Kidney epithelial cell (primary cell): ENCODE measurements at places on chromosomes 5 and 9.

DNA sequence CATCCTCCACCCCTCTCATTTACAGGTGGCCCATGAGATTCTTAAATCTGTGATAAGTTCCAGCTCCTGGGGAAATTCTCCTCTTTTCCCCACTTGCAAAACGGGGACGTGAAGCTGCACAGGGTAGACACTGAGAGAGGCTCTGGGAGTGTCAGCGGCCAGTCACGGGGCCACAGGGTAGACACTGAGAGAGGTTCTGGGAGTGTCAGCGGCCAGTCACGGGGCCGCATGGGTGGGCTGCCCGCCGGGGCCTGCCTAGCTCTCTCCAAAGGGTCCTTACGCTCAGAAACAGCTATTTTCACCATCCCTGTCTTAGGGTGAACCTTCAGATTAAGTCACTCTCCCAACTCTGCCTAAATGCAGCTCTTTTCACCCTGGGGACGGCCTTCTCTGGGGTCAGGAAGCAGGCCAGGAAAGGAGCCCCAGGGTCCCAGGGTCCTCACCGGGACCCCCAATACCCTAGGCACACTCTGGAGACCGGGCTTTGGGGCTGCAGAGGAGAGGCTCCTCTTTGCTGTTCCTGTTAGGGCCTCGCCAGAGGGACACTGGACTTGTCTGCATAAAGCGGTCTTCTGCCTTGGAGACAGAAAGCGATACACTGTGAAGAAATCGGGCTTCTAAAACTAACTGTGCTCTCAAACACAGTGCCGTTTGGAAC is 1.5 kb downstream of the FAM78A start:
- no peak for DNase-seq

GRCh38 chr9:136095070-136096058 is at the start of gene NACC2:
Gene NACC2 (minus strand): TSS chr9:136095289. CDS start chr9:136050521, 44,768 bp downstream.
- no peak for DNase-seq

- DNase-seq, result no peak
These were observed 59.8 kb upstream of the BARX1 start for GRCh38 chr9:94014920-94015319.

DNA sequence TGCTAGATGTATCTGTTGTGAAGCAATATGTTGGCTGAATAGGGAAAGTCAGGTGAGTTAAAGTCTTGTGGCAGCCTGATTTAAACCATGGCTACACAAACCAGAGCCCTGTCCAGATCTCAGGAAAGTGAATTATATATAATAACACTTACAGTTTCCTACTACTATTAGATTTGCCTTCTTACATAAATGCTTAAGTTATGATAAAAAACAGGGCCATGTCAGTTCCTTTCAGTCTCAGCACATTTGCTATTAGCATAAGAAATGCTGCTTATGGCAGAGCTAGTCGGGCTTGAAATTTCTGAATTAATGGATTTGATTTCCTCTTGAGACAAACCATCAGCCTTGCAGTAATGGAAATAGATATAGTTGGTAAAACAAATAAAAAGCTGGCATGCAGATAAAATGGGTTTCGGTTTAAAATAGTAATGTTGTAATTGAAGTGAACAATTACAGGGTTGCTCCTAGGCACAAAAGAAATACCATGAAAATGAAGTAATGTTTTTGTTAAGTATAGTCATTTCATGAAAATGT is 664.2 kb upstream of the ZNF608 start:
- DNase-seq, result no peak

GRCh38 chr5:146013761-146014160 is 77.4 kb downstream of the SH3RF2 start:
- no peak for DNase-seq

GRCh38 chr5:116883875-116884274 is 309.3 kb upstream of the SEMA6A start:
- no peak for DNase-seq

- no peak for DNase-seq
These were observed 235.2 kb downstream of the NR3C1 start for GRCh38 chr5:143168171-143168741.

DNA sequence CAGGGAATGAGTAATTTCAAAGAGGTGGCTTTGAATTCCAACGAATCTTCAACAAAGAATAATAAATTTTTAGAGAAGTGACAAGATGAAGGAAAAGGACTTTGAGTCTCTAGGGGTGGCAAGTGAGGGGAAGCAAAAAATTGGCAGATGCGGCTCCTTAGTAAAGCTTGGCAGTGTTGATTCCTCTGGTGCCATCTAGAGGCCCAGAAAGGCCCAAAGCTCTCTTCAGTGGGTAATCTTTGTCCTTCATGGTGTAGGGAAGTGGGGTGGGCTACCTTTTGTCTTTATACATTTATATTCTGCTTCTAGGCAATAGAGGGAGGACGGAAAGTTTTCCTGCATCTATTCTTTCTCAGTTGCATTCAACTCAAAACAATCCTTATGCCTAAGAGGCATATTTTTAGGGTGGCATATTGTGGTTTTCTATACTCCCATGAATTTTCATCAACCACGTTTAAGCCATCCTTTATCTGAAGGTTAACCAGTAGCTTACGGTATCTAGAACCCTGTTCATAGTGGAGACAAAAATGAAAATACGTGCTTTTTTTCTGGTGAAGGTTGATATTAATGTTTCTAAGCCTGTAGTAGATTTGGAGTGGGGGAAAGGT is 17.5 kb upstream of the ROPN1L start:
- no peak for DNase-seq
